ENCODE measurements at places on chromosomes 3 and 15.

DNA sequence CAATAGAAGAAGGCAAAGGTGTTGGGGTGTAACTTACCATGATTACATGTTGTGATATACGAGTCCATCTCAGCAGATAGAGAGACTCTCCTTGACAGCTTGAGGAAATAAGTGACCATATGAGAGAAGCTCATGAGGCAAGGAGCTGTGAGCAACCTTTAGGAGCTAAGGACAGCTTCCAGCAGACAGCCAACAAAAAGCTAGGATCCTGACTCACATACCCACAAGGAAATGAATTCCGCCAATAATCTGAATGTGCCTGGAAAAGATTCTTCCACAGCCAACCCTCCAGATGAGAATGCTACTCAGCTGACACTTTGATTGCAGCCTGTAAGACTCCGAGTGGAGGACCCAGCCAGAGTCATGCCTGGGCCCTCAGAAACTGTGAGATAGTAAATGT is 339.6 kb upstream of the TPRG1 start:
- no peak for DNase-seq

GRCh38 chr15:54567408-54568035 is 589.3 kb downstream of the UNC13C start:
- DNase-seq = no peak

DNA sequence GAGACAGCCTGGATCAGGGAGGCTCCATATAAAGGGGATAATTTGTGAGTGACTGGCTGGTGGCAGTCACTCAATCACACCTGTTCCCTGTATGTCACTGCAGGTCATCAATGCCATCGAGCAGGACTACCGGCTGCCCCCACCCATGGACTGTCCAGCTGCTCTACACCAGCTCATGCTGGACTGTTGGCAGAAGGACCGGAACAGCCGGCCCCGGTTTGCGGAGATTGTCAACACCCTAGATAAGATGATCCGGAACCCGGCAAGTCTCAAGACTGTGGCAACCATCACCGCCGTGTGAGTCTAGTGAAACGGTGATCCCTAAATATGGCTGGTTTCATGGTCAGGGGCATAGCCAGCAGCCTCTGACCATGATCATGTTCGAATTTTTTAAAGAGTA is 453.2 kb downstream of the EPHB1 start:
- DNase-seq = no peak

GRCh38 chr3:112412494-112412893 is 79.5 kb downstream of the CD200 start:
- DNase-seq = no peak

DNA sequence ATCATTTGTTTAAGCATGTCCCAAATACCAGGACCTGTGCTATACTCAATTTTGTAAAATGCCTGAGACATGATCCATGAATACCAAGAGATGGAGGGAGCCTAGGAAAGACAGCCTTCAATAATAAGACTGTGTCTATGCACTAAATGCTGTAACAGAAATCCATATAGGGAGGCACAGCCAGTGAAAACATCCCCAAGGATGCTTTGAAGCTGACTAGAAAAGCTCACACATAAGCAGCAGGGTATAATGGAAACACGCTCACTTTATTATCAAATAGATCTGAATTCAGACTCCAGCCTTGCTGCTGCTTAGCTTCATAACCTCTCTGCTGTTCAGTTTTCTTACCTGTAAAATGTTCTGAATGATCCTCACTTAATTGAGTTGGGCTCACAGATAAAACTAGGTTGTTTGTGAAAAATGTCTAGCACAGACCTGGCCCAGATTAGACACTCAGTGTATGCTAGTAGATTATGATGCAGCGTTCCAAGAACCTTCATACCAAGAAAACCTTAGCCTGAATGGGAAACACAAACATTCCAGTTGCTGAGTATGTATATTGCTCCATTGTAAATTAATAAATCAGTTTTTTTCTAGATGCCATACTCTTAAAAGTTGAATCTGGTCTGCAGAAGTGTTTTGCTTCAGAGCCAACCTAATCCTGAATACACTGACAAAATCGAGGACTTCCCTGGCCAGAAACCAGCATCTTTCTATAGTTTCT is 3.8 kb upstream of the LARP6 start:
- no peak for DNase-seq

- no peak for DNase-seq
These were observed 109.8 kb downstream of the IGF2BP2 start for GRCh38 chr3:185715091-185715490.

DNA sequence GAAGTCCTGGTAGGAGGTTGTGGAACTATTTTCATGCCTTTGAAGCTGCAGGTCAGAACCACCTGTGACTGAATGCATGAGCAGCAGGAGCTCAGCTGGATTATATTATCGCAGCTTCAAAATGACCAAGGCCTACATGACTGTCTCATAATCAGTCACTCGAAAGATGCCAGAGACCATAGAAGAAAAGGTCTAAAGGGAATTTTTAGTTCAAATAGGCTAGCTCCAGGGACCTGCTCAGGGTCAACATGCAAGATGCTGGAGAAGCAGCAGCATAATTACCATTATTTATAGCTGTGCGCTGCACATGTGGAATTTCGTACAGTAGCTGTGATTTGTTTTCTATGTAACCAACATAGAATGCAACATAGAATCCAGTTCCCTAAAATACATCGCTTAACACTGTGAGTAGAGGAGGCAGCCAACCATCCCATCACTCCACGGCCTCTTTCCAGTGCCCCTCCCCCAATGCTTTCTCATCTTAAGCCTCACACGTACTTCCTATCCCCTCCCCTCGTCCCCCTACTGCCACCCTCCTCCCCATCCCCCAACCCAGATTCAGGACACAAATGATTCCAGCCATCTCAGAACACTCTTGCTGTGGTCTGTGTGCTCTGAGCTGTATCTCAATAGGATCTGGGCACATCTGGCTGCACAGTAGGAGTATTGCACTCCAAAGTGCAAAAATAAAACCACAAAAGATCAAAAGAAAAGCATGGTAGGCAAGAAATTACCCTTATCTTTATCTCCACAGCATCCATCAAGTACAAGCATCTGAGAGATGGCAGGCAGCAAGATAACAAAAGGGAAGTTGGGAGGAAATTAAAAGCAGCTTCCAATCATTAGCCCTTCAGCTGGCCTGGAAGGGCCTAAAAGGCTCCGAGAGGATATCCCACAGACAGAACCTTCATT is 352.8 kb upstream of the SEMA6D start:
- no peak for DNase-seq

Measured in effector memory CD8-positive, alpha-beta T cell (primary cell).